ENCODE measurements at places on chromosomes 7 and 10.
A peak's percentile ranks its signal among the peaks of the same experiment; 100 is the strongest.

DNA sequence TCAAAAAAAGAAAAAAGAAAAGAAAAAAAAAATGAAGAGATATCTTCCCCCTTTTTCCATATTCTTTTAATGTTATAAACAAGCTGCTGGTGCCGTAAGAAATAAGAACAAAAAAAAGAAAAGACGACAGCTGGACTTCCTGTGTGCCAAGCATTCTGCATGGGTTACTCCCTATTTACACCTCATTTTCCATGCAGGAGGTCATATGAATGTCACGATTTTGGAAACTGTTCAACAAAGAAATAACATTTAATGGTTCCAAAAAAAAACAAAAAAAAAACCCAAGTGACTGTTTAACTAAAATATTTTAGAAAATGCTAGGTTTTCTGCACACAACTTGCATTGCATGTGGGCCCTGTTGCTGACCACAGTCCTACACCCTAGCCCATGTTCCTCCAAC lies 159.3 kb downstream of the TNS3 start:
- no peak for DNase-seq

DNA sequence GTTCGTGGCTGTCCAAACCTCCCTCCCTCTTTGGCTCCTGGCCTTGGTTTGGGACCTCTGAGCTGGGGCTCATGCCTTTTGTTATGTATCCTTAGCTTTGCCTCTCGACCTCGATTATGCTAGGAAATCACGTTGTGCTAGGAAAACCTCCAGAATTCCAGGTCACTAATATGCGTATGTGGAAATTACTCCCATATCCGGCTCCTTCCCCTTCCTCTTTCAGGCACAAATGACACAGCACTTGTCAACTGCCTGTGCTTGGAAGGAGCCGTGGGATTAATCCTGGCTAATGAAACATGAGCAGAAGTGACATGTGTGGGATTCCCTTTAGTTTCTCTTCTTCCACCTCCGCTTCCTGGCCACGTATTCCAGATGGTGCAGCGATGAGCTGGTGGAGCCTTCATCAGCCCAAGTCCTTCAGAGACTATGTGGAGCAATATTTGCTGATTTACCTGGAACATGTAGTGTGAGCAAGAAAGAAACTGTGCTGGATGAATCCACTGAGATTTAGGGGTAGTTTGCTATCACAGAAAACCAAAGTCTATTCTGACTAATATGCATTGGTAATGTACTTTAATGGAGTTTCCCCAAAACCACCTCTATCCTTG lies 149.2 kb downstream of the REEP3 start:
- no peak for DNase-seq

DNA sequence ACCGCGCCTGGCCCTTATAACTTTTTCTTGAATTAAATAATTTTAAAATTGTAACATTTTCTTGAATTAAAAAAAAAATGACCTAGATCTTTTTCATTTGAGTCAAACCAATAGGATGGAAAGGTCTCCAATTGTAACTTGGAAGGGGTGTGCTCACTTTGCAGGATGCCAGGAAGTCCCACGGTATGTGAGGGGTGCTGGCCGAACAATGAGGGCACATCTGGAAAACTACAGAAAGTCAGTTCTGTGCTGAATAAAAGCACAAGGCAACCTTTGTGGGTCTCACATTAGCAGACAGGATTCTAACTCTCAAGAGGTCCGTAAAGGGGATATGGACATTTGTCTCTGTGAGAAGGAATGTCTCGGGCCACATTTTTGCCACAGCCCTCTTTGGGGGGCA lies 52.8 kb upstream of the PDLIM1 start:
- DNase-seq, result no peak

DNA sequence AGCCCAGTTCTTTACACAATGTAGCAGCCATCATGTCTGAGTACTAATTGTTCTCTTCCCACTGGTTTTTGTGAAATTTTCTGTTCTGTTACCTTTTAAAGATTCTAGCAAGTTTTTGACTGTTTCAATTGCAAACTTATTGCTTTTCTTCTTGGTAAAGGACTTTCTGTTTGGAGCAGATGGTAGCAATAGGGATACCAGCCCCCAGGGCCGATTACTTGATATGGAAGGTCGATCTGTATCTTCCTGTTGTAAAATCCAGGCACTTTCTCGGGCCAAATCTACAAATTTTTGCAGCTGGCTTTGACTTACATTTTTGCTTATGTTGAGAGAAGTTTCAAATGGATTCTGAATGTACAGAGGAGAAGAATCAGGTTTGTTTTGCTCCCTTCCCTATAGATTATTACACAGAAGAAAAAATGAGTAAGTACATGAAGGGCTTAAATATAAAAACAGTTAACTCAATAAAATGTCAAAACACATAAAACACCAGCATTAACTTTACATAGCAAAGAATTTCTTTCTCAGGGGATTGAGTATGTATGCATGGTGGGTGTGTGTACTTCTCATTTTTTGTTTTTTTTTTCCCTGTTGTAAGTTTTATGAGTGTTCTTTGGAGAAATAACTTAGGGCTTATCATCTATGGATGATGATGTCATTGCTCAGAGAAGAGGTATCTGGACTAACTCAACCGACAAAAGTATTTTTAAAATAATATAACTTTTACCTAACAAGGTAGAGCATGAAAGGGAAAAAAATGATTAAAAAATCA lies 35.3 kb downstream of the MTPAP start:
- no peak for DNase-seq

DNA sequence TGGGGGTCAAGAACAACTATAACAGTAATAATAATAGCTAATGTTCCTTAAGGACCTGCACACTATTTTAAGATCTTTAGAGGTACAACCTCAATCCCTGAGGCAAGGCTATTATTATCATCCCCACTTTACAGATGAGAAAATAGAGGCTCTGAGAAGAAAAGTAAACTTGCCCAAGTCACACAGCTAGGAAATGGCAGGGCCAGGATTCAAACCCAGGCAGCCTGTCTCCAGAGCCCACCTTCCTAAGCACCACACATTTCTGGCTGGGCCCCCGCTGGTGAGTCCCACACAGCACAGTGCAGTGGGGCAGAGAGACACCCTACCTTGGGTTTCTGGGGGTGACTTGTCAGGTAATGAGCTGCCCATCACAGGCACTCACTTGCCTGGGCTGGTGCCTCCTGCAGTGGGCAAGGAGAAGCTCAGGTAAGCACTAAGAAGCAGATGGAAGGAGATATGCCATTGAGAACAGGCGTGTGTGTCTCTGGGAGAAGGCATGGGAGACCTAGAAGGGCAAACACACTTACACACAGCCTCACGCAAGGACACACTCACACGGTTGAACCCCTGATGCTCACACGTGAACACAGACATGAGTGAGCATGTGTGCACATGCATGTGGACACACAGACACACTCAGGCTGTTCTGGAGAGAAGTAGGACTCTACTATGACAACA lies 104.4 kb upstream of the ZMIZ1 start:
- DNase-seq, result no peak

DNA sequence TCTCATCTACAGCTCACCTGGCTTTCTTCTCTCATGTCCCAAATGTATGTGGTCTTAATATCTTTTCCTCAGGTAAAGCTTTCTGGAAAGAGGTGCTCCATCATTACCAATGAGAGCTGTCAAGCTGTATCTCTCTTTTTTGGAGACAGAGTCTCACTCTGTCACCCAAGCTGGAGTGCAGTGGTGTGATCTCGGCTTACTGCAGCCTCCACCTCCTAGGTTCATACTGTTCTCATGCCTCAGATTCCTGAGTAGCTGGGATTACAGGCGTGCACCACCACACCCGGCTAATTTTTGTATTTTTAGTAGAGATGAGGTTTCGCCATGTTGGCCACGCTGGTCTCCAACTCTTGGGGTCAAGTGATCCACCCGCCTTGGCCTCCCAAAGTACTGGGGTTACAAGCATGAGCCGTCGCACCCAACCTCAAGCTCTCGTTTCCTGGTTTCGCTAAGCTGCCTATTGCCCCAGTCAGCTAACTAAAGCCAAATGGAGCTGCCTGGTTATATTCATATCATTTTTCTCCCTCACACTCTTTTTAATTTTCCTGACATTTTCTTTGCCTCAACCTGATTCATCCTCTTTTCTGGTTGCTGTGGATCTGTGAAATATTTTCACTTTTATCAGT lies 60.5 kb downstream of the SUFU start:
- DNase-seq, result no peak

- DNase-seq, result no peak
Measured at GRCh38 chr7:17391366-17391765, 92.9 kb downstream of the AHR start.

DNA sequence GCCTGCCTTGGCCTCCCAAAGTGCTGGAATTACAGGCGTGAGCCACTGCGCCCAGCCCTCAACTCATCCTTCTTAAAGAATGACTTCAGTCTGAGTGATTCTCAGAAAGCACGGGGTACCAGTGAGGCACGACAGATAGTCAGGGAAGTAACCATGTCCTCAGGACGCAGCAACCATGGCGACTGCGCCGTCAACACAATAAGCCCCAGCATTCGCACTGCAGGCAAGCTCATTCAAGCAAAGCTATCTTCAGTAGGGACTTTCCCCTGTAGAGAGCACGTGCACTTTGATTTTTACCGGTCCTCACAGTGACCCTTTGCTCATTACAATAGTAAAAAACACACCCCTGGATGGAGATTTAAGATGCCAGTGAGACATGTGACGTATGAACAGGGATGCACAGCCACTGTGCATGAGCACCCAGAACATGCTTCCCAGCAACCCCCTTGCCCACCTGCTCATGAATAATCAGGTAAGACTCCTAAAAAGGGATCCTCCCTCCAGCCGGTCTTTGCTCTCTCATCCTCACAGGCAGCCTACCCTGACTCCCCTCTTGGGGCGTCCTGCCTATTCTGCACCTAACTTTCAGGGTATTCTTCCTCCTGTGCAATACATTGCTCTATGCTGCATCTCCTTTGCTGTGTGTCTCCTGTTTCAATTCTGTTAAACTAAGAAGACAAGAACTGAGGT lies 9.1 kb downstream of the WDR86 start:
- no peak for DNase-seq

DNA sequence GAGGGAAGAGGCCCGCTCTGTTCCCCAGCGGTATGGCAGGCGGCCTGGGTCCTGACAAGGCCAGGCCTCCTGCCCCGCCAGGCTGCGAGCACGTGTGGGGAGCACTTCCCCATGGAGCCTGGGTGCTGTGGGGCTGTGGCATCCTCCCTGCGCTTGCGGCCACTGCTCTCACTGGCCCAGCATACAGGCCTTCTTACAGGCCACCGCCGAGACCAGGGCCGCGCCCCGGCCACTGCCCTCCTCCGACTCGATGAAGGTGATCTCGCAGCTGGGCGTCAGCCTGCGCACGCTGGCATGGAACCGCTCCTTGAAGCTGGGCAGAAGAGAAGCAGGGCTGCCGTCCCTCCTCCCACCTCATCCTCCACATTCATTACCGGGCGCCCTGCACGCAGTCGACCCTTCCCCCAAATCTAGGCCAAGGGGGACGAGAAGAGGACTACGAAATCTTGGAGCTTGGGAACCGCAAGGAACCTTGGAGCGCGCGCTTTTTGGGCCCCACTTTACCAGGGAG lies 3.9 kb upstream of the MYL7 start:
- no peak for DNase-seq

GRCh38 chr10:6348096-6348874 lies 145.6 kb downstream of the PFKFB3 start:
- DNase-seq, result peak; percentile 24

DNA sequence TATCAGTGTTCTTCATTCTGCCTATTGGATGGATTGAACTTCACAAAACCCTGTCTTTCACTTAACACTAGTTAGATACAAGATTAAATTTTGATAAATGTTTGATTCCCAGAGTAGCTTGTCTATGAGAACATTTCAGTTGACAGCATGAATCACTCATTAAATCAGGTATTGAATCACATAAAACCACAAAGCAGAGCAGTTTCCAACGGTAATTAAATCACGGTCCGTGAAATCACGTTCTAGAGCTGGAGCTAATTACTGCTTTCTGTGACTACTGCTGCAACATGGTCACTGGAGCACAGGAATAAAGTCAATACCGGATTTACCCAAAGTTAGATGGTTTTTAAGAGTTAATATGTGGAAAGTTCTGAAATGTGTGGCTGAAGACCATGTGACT lies 257.8 kb upstream of the PCDH15 start:
- DNase-seq, result no peak

DNA sequence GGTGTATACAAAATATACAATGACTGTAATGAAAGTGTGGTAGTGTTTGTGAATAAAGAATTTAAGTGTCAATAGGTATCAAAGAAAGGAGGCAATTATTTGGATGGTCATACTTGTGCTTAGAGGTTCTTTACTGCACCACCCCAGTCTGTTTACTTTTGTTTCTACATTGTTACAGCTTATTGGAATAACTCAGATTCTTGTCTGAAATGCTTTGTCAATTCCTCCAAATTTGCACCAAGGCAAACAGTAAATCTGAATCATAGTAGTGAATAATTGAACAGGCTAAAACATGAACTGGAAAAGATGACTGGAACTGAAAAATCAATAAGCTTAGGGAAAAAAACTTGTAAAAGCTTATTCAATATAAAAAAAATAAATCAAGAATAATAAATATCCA lies 319.2 kb downstream of the EXOC4 start:
- no peak for DNase-seq

DNA sequence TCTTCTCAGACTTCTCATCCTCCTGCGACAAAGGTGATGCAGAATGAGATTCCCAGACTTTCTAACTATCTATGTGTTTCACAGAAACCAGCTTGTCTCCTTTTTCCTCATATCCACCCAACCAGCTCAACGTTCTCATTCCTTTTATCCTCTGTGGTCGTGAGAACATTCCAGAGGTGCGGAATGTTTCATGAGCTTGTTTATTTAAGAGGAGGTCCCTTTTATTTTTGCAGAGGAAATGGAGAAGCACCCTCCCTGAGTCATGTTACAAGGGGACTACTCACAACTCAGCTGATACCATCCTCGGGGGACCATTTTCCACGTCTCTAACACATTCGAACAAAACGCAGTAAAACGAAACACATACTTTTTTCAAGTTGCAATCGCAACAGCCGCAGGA lies 93.2 kb downstream of the ZRANB1 start:
- peak; percentile 96 for DNase-seq

- DNase-seq, result no peak
Measured at GRCh38 chr7:158432369-158433341, 155.0 kb downstream of the PTPRN2 start.

DNA sequence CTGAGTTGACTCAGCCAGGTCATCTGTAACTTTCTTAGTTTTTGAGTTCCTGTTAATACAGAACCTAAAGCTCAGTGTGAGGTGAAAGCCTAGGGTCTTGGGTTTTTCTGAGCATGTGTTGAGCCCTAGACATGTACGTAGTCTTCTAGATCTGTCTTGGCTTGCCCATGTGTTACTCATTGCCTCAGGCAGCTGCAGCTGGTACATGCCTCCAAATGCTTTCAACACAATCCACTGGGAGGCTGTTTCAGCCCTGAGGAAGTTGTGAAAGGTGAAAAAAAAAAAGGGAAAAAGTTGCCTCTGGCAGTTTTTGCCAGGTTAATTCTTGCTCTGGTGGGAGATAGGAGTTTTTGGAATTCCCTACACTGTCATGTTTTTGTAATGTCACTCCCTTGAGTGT lies 134.6 kb downstream of the RNF216 start:
- peak; percentile 51 for DNase-seq

- peak; percentile 53 for DNase-seq
Measured at GRCh38 chr7:32070406-32071360, at the start of gene PDE1C. PDE1C (minus strand) TSS chr7:32070407.

Data from EL (cell line).